Activated CD4-positive, alpha-beta T cell treated with anti-CD3 and anti-CD28 coated beads for 24 hours (primary cell): ENCODE measurements at places on chromosomes 12 and 14.

DNA sequence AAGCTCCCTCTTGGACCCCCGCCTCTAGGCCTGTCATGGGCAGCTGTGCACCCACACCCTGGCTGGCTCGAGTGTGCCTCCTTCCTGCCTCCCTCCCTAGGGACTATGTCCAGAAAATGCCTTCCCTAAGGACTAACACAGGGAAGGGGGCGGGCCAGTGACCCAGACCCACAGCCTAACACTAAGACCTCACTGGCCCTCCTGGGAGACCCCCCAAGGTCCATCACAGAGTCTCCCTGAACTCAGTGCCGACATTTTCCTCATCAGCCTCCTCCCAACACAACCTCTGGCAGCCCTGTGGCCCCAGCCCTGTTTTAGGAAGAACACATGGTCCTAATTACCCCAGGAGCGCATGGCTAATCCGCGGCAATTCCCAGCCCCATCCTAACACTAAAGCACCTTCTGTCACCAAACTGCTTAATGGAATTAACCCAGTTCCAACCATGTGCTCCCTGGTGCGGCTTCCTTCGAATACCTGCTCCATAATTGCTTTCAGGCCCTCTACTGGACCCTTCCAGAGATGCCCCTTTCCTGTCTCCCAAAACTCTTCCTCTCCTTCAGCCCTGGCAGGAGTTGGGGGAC is 5.6 kb downstream of the MSI1 start:
- no peak for DNase-seq

GRCh38 chr12:54765652-54766051 is 88.7 kb upstream of the MUCL1 start:
- DNase-seq, result no peak

DNA sequence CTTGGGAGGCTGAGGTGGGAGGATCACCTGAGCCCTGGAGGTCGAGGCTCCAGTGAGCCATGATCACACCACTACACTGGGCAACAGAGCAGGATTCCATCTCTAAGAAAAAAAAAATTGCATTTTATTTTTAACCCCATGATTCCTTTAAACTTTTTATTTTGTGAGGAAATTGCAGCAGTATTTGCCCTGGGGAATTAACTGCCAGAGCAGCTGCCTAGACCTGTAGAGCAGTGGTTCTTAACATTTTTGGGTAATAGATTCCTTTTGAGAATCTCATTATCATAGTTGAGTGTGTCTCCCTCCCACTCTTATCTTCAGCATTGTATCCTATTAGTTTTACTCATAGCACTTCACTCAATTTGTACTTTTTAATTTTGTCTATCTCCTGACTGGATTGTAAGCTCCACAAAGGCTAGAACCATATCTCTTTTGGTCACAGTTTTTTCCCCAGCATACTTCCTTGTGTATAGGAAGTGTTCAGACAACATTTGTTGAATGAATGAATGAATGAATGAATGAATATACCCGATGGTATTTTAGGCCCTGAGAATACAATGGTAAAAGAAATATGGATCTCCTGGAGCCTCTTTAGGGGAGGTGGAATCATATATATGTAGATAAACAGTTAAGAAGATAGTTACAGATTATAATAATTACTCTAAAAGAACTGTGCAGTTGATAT is 40.6 kb downstream of the BRMS1L start:
- no peak for DNase-seq

- no peak for DNase-seq
Observed at GRCh38 chr12:45464699-45465098, 248.8 kb downstream of the ANO6 start.

- no peak for DNase-seq
Observed at GRCh38 chr14:55000381-55000780, 26.5 kb downstream of the WDHD1 start.

- DNase-seq, result no peak
Observed at GRCh38 chr14:22588526-22589095, 413 bp downstream of the DAD1 start.

DNA sequence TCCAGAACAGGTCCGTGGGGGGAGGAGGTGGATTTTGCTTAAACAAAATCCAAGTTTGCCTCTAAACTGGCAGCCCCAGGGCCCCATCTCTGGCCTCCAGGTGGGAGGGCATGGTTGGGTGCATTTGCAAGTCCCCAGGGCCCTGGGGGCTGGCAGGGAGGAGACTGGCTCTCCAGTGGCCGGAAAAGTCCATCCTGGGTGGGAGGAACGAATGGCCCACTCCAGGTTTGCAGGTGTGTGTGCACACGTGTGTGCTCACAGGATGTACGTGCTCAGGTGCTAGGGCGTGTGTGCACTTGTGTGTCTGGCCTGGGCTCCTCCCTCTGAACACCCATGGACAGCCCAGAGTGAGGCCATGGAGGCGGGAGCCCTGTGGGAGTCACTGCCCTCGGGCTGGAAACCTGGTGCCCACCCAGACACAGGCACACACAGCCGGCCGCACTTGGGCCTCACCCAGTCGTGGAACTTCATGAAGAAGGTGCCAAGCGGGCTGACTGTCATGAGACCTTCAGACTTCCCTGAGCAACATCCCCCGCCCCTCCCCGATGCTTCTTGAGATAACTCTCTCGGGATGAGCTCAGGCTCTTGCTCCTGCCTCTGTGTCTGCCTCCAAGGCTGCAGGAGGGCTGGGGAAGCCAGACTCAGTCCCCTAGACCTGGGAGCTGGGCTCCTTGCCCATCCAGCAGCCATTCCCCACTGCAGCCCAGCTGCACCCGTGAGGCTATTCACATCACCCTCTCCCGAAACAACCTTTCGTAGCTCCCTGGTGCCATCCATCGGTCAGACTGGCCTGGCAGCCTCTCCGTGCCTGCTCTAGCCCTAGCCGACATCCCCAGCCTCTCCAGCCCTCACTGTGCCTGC is 9.4 kb downstream of the AHNAK2 start:
- no peak for DNase-seq

GRCh38 chr14:92500491-92500941 is 13.1 kb upstream of the RIN3 start:
- DNase-seq, result no peak

DNA sequence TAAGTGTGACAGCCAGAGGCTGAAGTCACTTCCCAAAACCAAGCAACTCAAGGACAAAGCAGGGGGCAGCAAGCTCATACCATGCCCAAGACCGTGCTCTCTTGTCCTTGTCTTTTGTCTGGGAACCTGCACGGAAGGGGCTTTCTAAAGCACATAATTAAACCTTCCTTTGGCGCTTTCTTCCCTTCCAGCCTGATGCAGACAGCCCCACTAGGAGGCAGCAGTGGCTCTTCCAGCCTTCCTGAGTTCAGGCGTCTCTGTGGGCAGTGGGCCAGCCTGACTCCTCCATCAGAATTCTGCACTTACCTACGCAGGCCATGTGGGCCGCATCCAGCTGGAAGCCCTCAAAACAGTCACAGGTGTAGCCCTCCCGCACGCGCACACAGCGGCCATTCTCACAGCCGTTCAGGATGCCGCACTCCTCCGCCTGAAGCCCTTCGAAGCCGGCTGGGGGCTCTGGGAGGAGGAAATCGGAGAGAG is 7.6 kb downstream of the ISCA2 start:
- no peak for DNase-seq

GRCh38 chr12:563250-563781 is 99.9 kb downstream of the NINJ2 start:
- DNase-seq, result no peak

DNA sequence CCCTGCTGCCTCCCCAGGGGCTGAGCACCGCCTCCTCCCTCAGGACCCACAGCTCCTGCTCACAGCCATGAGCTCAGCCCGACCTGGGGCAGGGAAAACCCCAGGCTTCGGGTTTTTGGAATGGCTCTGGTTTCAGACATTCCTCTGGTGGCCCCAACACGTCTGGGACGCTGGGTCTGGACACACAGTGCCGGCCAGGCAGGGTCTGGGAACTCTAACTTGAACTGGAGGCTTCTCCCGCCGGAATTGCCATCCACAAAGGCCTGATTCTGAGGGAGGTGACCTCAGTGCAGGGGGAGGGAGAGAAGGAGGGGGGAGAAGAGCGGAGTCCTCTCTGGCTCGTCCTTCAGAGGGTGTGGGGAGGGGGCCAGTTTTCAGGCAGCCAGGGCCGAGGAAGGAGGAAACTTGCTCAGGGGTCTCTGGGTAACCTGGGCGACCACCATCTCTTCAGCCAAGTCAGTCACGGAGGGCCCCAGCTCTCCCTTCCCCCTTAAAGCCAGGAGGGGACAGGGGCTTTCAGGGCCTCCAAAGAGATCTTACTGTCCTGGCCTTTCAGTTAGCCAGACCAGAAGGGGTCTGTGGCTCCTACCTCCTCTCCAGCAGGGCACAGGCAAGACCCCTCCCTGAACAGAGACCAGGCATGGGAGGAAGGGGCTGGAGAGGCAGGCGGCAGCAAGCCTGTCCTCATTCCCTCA is 19.4 kb downstream of the NCKAP5L start:
- DNase-seq, result no peak

- no peak for DNase-seq
Observed at GRCh38 chr12:111435661-111436201, 30.0 kb downstream of the SH2B3 start.

DNA sequence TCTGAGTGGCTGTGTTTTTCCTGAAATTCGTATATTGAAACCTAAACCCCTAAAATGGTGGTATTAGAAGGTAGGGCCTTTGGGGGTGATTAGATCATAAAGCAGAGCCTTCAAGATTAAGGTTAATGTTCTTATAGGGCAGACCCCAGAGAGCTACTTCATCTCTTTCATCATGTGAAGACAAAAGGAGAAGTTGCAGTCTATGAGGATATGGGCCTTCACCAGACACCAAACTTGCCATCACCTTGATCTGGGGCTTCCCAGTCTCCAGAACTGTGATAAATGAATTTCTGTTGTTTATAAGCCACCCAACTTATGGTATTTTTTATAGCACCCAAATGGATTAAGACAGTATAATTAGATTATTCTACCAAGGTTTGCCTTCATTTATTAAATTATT is 275.0 kb upstream of the ATP2B1 start:
- DNase-seq, result no peak

DNA sequence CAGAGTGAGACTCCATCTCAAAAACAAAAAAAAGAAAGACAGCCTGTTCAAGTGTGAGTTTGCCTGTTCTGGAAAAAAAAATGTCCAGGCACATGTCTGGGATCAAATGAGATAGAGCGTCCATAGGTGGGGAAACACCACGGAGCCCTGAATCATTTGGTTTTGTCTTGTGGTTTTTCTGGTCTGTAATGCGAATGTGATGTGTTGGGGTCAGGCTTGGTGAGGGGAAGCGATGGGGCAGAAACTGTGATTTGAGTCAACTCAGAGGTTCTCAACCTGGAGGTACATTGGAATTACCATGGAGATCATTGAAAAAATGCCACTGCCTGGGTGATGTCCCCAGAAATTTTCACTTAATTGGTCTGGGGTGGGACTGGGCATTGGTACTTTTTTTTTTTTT is 183.9 kb upstream of the PWP1 start:
- no peak for DNase-seq

GRCh38 chr14:93220509-93220908 is 13.5 kb downstream of the UBR7 start:
- no peak for DNase-seq
